ENCODE measurements at places on chromosomes 5 and 9. TPM values are rescaled to one million over a fixed set of nuclear protein-coding genes. Genes with fewer than 3 reads are reported as not detected.

TOR4A gene
- 0.77 TPM for polyA plus RNA-seq

GRCh38 chr5:94618029-94618492 lies 343 bp downstream of the KIAA0825 start:
- H3K27ac ChIP-seq: peak overlapping the region; percentile 67
- peaks cover 14% of the 10 kb centered on the region for H3K4me1 ChIP-seq
- H3K27me3 ChIP-seq: no peaks in the 10 kb centered on the region
- DNase-seq: peak; percentile 47
- H3K36me3 ChIP-seq: no peaks in the 10 kb centered on the region

DNA sequence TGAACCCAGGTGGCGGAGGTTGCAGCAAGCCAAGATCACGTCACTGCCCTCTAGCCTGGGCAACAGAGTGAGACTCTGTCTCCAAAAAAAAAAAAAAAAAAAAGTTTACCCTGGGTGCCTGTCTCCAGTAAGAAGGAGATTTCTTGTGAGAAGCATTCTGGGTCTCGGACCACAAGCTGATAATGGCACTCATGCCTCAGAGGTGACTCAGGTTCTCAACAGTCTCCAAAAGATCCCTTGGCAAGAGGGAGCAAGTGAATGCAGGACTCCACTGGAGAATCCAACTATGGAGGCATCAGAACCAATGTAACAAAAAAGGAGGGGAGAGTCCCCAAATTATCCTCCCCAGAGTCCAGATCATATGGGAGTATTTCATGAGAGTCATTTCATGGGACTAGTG lies 106.0 kb upstream of the LRRTM2 start:
- no peaks in the 10 kb centered on the region for H3K36me3 ChIP-seq
- DNase-seq: no peak
- no peak overlapping the region for H3K27ac ChIP-seq
- no peak overlapping the region for H3K4me3 ChIP-seq
- H3K27me3 ChIP-seq: no peaks in the 10 kb centered on the region

DNA sequence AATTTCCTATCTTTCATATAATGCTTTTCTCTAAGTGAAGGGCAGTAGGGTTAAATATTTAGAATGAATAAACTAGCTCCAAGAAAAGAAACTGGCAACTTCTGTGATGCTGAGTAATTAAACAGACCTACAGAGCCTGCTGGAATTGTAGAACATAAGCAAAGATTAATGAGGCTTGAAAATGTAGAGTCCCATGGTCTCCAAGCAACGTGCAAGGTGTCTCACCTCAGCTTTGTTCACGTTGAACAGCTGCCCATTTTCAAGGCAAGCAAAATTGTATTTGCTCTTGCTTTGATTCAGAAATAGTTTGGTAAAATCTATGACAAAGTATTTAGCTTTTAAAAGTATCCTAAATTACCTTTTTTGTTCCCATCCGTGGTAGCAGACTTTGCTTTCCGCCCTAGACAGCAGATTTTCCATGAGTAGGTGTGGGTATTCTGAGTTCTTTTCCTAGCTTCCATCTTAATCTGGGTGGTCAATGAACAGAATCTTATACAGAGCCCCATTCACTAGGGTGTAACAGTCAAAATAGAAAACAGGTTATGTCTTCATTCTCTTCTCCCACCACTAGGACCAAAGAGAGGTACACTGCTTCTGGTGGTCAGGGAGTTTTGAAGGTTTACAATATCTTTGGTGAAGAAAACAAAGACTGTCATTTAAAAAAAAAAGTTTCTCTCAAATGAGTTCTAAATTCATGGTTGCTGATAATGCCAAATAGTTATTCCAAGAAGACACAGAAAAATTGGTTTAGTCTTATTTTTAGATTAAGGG lies 52.1 kb upstream of the TYRP1 start:
- no peaks in the 10 kb centered on the region for H3K4me1 ChIP-seq
- no peak for DNase-seq
- H3K4me3 ChIP-seq: no peak overlapping the region
- H3K27me3 ChIP-seq: no peaks in the 10 kb centered on the region
- H3K36me3 ChIP-seq: no peaks in the 10 kb centered on the region
- H3K27ac ChIP-seq: no peak overlapping the region

DNA sequence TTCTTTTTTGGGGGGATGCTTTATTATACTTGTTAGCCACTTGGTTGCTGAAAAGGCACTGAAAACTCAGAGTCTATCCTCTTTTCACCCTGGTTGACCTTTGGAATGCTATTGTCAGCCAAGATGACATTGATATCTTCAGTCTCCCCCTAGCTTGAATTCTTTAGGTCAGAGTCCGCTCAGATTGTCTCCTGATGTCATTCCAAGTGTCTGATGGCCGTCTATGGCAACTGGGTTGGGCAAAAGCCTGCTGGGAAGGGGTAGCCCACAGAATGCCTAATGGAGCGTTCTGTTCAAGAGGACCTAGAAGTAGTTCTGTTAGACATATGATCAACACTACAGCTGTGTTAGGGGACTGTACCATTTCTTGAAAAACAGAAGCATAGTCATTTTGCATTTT lies 9.7 kb upstream of the MEF2C start:
- H3K27ac ChIP-seq: peak overlapping the region; percentile 88
- H3K36me3 ChIP-seq: no peaks in the 10 kb centered on the region
- H3K4me3 ChIP-seq: no peak overlapping the region
- peaks cover 68% of the 10 kb centered on the region for H3K4me1 ChIP-seq
- no peaks in the 10 kb centered on the region for H3K27me3 ChIP-seq

DNA sequence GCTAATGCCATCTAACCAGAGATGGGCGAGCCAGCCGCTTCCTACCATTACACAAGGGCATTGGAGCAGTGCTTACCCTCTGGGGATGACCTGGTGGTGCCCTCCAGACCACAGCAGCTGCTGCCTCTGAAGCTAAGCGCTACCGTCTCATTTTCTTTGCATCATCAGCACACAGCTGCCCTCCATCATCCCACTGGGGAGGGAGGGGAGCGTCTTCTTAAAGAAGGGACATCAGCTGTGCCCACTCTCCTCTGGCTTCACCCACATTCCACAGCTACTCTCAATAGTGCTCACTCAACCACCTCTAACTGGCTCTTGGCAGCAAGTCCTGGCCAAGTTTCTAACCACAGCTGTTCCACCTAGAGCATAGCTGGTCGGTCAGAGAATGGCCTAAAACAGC lies 503.4 kb downstream of the NFIB start:
- no peak for DNase-seq
- no peak overlapping the region for H3K27ac ChIP-seq
- H3K27me3 ChIP-seq: no peaks in the 10 kb centered on the region
- no peaks in the 10 kb centered on the region for H3K4me1 ChIP-seq
- no peaks in the 10 kb centered on the region for H3K36me3 ChIP-seq
- H3K4me3 ChIP-seq: no peak overlapping the region

DNA sequence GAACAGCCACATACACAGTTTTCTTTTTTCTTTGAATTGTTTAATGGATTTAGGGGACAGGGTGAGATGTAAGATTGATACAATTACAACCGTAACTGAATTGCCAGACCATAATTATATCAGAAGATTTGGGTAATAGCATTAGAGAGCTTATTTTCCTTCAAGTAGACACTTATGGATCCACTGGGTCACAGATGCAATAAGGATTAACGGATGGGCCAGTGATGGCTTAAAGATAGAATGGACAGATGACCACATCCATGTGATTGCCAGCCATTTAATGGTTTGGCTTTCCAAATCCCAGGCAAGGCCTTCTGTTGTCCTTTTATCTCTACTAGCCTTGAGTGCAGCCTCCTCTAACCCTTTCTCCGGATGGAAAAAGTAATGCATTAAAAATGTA lies 94.7 kb upstream of the NUDT12 start:
- H3K36me3 ChIP-seq: no peaks in the 10 kb centered on the region
- no peak overlapping the region for H3K27ac ChIP-seq
- H3K27me3 ChIP-seq: no peaks in the 10 kb centered on the region
- DNase-seq: no peak
- no peaks in the 10 kb centered on the region for H3K4me1 ChIP-seq

PTPN3 gene
- 130 TPM for polyA plus RNA-seq
